ENCODE measurements at places on chromosomes 2 and 18. TPM values are rescaled to one million over a fixed set of nuclear protein-coding genes. Genes with fewer than 3 reads are reported as not detected.

HRH4 gene
- total RNA-seq: not detected

C2orf80 gene
- not detected for total RNA-seq

CDC42EP3 gene
- 24.0 TPM for total RNA-seq

IL36RN gene
- not detected for total RNA-seq

IMPACT gene
- total RNA-seq: 16.2 TPM

EFR3B gene
- 0.32 TPM for total RNA-seq

GCG gene
- not detected for total RNA-seq

PROC gene
- not detected for total RNA-seq

ANKRD53 gene
- not detected for total RNA-seq

KCNE4 gene
- total RNA-seq: 4.6 TPM

CYTIP gene
- 25.1 TPM for total RNA-seq

SKOR2 gene
- total RNA-seq: not detected

IL18R1 gene
- total RNA-seq: 0.75 TPM

ANKRD29 gene
- total RNA-seq: 2.2 TPM

PSMA8 gene
- not detected for total RNA-seq

IL37 gene
- 1.1 TPM for total RNA-seq

DNA sequence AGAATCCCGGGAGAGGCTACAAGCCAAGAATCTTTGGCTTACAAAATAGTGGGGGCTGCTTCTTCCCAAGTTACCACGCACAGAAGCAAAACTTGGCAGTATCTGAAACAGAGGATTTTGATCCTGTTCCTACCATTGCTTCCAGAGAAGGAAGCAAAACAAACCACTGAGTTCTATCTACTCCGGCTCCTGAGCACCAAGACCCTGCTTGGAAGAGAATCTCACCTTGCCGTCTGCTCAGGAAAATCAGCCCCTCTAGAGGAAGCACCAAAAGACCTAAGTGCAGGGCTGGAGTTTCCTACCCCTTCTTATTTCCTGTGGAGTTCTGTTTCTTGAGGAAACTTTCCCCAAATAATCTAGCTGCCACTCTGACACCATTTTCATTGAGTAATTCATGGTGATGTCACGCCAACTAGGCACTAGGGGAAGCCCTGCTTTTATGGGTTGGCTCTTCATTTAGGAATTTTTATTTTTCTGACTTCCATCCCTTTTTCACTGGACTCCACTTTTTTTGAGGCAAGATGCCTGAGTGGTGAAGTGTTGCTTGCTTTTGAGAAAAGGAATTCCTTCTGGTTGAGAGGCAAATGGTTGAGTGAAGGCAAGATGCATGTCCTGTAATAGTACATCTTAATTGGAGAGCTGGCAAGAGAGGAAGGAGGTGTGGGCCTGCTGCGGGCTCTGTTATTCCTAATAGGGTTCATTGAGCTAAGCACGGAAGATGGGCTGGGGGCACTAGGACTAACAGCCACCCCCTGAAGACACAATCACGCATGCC, 36.8 kb upstream of the EML4 start:
- DNase-seq: no peak

DNA sequence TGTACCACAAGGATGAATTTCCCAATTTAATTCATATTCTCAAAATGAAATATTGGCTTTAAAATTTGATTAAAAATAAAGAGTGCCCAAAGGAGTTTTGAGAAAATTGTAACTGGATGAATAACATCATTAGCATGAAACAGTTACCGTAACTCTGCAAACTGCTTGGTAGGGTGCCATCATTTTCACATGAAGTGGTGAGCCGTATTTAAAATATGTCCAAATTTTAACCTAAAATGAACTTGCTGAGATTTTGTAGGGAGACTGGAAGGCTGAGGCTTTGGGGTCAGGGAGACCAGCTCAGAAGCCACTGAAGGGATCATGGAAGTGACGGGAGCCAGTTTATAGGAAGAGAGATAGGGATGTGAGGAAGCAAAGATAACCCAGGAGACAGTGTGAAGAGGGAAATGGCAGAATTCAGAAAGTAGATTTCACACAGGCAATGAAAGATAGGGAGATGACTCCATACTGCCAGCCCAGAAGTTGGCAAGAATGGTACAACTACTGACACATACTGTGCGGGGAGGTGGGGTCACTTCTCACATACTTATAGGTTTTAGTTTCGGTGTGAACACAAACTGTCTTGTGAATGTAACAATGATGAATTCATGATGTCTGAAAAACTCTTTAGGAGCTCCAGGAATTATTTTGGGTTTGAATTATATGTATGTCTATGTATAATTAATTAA, 53.8 kb downstream of the EFEMP1 start:
- DNase-seq: no peak

DNA sequence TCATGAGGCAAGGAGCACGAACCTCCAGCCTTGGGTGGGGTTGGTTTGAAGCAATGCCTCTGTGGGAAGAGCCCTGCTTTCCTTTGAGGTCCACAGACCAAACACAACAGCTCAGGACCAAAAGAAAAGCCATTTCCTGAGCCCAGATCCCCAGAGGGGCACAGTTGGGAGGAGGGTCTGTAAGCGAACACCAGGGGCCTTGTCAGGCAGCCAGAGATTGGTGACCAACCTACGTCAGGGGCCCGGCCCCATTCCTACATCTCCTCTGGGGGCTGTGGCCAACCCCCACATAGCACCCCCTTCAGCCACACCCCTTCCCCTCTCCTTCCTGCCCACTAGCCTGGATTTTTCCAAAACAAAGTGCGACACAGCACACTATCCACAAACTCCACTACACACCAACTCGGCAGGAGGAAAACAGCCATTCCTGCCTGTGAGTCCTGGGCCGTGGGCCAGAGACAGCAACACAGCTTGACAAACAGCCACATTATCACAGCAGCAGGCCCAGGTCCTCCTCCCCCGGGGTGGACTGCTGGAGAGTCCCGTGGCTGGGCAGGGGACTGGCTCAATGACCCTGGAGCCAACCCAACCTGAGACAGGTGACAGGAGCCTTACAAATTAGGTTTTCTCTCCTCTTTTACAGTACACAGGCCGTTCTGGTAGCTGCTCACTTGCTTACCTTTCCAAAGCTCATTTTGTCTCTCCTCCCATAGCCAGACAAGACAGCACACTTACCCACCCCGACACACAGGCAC, 98.8 kb downstream of the TNS1 start:
- peak; percentile 62 for DNase-seq

DNA sequence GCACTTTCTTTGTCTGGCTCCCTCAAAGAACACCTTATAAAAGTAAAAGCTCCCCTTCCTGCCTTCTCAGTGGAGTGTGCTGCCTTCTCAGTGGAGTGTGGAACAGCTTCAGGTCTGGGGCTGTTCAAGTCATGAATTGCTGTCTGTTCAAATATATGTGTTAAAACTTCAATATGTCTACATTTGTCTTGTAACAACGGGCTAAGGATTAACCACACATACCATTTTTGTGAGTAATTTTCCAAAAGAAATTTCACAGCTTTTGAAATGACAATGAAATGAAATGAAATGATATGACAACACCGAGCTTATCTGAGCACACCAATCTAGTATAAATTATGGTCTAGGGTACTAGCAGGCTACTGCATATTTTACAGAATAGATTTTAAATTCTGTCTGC, 42.9 kb downstream of the CABYR start:
- DNase-seq: no peak

DNA sequence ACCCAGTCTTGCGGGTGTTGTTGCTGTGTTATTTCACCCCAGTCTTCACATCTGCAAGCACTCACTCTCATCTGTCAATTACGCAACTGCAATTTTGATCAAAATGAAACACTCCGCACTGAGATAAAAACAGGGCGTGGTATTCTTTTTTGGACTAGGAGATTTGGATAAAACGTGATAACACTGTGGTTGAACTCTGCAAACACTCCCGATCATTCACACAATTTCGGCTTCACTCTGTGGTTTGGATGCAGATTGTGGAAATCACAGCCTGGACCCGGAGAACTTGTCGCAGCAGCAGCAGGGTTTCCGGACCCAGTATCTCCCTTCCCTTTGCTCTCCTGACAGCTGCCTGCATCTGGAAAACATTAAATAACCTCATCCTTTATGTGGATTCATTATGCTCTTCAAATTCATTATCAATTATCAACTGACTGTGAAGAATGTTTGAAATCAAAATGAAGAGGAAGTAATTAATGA, 49.4 kb upstream of the APCDD1 start:
- no peak for DNase-seq

- no peak for DNase-seq
These were observed 513.5 kb downstream of the TRIB2 start for GRCh38 chr2:13230221-13230620.

DNA sequence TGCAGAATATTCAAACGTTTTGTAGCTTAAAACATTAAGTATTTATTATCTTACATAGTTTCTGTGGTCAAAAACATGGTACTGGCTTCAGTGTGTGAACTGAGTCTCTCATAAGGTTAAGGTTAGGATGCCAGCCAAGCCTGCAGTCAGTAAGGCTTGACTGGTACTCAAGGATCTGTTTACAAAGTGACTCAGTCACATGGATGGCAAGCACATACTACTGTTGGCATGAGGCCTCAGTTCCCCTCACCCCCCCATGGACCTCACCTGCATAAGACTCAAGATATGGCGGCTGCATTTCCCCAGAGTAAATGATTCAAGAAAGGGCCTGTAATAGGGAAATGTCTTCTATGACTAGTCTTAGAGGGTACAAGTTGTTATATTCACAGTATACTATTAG, 1167.5 kb downstream of the DPP10 start:
- no peak for DNase-seq

- no peak for DNase-seq
These were observed 179.8 kb upstream of the REG3G start for GRCh38 chr2:78845664-78846185.

GRCh38 chr2:234211797-234212196, 161.3 kb downstream of the SPP2 start:
- no peak for DNase-seq

DNA sequence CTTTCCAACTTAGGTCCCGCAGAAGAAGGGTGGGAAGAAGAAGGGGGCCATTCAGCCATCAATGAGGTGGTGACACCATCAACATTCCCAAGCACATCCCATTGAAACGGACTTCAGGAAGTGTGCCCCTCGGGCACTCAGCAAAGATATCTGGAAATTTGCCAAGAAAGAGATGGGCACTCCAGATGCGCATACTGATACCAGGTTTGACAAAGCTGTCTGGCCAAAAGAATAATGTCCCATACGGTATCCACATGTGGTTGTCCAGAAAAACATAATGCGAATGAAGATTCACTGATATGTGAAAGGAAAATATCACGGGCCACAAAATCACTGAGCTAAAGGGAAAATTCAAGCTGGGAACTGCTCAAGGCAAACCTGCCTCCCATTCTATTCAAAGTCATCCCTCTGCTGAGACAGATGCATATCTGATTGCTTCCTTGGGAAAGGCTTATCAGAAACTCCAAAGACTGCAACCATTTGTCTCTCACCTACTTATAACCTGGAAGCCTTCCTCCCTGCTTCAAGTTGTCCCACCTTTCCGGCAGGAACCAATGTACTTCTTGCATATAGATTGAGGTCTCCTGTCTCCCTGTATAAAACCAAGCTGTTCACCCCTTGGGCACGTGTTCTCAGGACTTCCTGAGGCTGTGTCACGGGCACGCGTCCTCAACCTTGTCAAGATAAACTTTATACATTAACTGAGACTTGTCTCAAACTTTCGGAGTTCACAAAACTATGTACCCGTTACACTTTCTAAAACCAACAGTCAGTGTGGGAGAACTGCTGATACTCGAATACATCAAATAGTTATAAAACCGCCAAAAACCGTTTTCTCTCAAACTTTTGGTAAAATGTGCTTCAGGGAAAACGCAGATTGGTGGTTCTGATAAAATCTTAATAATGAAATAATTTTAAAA, 1.3 kb upstream of the PDK1 start:
- no peak for DNase-seq

DNA sequence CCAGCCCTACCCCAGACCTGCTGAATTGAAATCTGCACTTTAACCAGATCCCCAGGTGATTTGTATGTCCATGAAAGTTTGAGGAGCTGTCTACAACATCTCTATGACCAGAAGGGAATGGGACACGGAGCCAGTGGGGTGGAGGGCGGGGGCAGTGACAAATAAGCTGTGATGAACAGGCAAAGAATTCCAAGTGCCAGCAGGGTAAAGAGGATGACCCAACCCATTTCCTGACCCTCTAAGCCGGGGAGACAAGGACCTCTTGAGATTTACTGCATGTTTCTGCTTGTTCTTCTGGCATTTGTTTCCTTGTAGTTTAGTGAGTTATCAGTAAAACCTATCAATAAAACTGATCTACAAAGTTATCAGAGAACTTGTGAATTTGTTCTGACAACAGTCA, 8.7 kb downstream of the TET3 start:
- no peak for DNase-seq

DNA sequence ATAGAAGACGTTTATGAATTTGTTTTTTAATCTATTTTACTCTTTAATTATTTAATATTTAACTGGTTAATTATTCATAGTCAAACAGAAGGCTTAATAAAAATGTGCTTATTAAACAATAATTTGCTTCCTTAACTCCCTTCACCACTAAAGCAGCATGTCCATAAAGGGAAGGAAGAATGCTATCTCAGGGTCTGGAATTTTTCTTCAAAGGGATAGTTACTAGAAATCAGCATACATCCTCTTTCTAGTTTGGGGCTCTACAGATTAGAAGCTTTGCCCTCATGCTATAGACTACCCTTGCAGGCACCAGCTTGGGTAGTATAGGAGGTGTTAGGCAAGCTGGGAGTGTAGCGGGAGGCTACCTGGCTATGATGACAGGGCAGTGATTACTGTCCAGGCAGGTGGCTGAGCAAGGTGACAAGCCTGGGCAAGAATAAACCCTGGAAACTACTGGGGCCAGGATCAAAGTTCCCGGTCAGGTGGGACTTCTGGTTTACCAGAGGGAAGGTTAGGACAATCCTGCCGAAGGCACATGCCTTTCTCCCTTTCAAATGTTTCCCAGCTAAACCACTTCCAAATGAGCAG, 276.0 kb upstream of the REV1 start:
- DNase-seq: no peak

GRCh38 chr2:38308821-38309220, 68.3 kb downstream of the ATL2 start:
- DNase-seq: no peak

- DNase-seq: no peak
These were observed 246.4 kb downstream of the CDH20 start for GRCh38 chr18:61579581-61579980.

- DNase-seq: no peak
These were observed 9.7 kb downstream of the ERMN start for GRCh38 chr2:157315901-157316300.

GRCh38 chr18:13147130-13147529, 71.4 kb upstream of the LDLRAD4 start:
- no peak for DNase-seq

- peak; percentile 46 for DNase-seq
These were observed 905 bp upstream of the IAH1 start for GRCh38 chr2:9473308-9473984.

- no peak for DNase-seq
These were observed 171.4 kb upstream of the FSIP2 start for GRCh38 chr2:185567196-185567595.

GRCh38 chr2:197198890-197199289, 111.7 kb downstream of the ANKRD44 start:
- DNase-seq: peak; percentile 79

DNA sequence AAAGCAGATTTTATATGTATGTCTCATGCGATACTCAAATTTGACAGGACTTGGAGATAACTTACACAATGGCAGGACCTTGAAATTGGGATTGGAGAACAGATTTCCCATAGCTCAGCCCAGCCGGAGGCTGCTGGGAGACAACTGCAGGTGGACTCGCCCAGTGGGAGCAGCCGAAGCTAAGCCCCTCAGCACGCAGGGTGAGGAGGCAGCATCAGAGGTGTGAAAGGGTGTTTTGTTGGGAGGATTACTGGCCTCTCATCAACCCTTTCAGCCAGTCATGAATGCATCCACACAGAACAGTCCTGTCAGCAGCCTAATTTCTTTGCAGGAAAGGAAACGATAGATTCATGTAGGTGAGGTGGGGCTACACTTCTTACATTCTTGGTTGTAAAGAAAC, 110.4 kb upstream of the DYNAP start:
- no peak for DNase-seq
